CD4-positive, alpha-beta T cell (primary cell): ENCODE measurements at places on chromosomes 11 and 22.

DNA sequence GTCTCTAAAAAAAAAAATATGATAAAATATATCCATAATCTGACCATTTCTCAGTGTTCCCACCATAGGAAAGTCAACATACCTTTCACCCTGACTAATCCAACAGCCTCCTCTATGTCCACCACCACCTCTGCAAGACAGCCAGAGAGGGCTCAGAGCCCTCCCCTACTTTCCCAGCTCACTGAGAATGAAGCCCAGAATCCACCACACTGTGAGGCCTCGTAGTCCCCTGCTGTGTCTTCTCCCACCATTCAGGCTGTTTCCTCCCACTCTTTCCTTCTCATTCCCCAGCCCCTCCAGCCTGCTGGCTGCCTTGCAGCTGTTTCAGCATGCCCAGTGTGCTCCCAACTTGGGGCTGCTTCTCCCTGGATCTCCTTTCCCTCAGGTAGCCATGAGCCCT is 27.0 kb downstream of the SGSM3 start:
- no peak for DNase-seq

GRCh38 chr11:43327987-43328386 is 16.2 kb downstream of the API5 start:
- no peak for DNase-seq

DNA sequence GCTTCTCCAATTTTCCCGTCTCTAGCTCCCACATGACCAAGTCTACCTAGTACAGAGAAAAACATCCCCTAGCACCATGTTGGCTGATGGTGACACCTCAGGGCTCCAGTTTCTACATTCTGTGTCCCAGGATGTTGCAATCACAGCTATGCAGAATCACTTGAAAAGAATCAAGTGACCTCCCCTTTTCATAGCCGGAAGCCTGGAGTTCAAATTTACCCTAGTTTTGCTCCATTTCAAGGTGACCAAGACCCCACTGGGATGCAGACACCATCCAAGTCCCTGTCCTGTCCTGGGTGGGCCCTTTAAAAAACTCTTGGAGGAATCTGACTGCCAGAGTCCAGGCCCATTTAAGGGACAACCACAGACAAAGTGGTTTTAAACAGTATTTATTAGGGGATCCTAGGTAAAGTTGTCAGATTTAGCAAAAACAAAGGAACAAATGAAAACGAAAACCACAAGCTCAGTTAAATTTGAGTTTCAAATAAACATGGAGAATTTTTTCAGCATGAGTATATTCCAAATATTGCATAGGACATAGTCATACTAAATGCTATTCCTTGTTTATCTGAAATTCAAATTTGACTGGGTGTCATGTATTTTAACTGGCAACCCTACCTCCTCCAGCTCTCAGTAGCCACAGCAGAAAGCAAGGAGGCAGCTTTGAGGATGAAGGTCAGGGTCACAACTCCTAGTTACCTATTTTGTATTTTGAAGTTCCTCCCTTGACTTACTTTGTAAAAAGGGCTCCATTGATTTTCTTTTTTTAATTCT is 52.4 kb downstream of the MIAT start:
- DNase-seq, result no peak

DNA sequence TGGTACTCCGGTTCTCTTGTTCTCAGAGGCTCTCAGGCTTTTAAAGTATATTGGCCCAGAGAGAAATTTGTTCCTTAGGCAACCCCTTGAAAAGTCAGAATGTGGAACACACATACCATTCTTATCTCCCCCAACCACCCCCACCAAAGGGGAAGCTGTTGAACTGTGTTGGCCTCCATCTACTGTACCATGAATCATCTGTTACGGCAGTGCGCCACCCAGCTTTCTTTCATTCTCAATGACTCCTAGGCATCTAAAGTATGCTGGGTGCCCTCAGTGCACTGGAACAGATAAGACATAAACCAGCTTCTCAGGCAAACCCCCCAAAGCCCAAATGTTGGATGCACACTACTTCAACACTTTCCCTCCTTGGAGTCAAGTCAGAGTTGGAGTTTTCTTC is 696.2 kb upstream of the TENM4 start:
- DNase-seq, result no peak

GRCh38 chr11:67651976-67652781 is 1.6 kb upstream of the ACY3 start:
- no peak for DNase-seq

DNA sequence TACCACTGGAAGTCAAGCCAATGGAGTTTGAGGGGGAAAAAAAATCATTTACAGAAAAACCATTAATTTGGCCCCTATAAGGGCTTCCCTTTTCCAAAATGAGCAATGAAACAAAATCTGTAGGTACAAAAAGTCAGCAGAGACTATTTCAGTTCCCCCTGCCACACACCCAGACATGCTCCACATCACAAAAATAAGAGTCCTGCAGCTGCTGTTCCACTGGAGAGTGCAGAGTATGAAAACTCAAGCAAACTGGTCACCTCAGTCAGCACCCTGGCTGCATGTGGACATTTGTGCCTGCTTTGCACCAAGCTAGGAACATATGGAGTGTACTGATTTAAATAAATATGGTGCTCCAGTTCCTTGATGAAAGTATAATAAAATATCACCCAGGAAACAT is 15.1 kb downstream of the POU2AF1 start:
- no peak for DNase-seq

- no peak for DNase-seq
These were observed 811.5 kb upstream of the ANO3 start for GRCh38 chr11:25520459-25520858.

DNA sequence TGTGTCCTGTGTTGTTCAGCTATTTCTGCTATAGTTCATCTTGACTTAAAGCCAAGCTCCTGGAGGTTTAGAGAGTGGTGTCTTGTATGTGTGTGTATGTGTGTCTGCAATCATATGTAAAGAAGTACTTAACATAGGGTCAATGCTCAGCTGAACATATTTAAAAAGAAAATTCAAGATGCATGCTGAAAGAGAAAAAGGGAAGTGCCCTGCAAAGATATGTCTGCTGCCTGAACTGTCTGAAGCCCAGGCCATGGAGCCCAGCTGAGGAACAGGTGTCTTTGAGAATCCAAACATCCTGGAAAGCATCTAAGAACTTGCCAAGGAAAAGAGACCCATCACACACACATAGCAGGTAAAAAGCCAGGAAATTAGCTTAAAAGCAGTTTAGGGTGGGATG is 6.6 kb downstream of the TCN1 start:
- DNase-seq, result no peak

DNA sequence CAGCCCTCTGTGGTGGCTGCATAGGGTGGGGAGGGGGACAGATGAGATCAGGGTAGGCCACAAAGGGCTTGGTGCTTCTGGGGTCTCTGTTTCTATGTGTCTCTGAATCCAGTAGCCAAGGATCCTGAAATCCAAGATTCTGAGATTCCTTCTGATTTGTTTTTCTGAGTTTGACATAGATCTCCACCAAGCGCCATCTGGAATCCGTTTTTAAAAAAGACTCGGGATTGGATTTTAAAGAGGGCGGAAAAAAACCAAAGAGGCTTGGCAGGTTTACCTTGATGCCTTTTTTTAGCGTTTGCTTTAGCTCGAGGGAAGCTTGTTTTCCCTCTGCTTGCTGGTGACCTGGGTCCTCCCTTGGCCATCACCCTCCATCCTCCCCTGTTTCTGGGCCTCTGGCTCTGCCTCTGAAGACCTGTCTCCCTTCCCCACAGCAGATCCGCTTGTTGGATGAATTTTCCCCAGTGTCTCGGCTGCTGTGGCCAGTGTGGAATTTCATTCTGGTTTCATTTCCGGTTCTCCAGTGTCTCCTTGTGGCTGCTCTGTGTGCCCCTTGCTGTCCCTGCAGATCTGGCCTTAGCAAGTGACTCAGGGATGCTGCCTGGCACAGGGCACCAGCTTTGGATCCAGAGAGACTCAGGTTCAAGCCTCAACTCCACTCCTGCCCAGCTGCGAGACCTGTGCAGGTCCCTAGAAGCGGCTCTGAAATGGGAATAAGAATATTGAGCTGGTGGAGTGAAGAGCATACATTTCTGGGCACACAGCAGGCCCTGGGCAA is 15.1 kb downstream of the SYNGR1 start:
- DNase-seq, result no peak

GRCh38 chr11:47979378-47980087 is 826 bp upstream of the PTPRJ start:
- no peak for DNase-seq

DNA sequence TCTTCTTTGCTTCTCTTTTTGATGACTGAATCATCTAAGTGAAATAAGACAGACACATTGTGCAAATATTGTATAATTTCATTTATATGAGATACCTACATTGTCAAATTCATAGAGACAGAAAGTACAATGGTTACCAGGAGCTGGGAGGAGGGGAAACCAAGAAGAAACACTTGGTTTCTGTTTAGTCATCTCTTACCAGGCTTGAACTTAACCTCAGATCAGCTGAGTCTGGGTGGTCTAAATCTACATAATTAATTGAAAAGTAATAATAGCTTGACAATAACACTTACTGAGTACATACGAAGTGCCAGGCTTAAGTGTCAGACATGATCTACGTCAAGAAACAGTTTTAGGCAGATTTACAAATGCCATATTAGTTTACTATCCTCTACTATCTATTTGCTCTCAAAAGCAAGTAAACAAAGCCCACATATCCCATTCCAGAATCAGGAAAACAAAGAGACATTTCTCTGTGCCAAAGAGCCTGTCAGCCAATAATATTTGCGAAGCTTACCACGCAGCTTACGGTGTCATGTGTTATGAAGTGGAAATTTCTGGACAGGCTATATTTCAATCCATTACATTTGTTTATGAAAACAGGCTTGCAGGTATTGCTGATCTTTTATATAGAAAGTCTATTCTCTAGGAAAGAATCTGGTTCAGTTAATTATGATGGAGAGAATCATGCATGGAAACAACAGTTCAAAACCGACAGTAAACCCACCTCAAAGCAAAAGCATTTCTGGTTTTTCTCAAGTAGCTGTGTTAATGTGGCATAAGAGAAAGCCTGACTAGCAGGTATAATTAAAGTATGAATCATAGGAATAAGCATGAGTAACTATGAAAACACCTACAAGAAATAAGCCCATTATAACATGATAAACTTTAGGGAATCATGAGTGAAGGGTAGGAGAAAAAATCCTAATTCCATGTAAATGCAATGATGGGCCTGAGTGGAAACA is 2.7 kb upstream of the ARHGAP42 start:
- DNase-seq, result no peak

DNA sequence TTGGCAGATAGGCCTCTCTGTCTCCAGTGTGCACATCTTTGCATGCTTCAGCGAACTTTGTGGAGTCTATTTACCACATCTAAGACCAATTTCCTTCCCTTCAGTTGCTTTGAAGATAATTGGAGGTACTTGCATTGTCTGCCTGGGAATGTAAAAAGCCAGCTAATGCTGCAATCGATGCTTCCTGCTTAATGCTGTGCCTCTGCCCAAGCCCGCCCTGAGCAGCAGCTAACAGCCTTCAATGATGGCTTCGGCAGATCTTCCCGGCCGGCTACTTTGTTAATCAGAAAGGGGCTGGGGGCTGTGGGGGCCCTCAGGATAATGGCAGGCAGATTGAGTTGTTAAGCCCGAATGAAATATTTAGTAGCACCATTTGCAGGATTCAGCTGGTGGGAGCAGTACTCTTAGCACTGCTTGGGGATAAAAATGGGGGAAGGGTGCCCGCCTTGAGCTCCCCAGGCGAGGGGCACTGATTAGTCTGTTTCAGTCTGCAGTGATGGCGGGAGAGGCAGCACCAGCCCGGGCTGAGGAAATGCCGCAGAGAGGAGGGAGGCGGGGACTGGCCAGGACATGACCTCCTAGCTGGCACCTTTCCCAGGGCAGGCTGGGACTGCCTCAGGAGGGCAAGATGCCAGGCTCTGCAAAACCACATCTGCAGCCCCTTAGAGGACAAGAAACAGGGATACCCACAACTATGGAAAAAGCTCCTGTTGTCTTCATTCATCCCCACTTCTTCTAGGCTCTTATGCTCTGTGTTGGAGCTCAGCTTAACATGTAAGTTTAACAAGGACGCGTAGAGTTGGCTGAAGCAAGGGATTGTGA is 460.0 kb downstream of the BUD13 start:
- peak; percentile 2 for DNase-seq

- no peak for DNase-seq
These were observed 14.8 kb upstream of the RAC2 start for GRCh38 chr22:37258753-37259401.

DNA sequence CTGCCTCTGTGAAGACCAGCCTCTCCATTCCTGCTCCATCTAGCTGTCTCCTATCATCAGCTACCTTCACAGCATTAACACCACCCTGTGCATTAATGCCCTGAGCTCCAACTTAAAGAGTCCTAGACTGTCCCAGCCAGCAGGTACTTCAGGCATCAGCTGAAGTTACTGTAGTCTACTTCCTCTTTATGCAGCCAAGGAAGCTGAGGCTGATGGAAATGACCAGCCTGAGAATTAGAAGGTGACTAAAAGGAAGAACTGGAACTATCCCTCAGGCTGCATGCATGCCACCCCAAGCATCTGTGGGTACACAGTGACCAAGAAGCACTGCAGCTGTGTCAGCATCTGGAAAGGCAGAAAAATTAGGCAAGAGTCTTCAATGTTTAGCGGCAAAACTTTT is 28.2 kb downstream of the MS4A10 start:
- DNase-seq, result no peak

DNA sequence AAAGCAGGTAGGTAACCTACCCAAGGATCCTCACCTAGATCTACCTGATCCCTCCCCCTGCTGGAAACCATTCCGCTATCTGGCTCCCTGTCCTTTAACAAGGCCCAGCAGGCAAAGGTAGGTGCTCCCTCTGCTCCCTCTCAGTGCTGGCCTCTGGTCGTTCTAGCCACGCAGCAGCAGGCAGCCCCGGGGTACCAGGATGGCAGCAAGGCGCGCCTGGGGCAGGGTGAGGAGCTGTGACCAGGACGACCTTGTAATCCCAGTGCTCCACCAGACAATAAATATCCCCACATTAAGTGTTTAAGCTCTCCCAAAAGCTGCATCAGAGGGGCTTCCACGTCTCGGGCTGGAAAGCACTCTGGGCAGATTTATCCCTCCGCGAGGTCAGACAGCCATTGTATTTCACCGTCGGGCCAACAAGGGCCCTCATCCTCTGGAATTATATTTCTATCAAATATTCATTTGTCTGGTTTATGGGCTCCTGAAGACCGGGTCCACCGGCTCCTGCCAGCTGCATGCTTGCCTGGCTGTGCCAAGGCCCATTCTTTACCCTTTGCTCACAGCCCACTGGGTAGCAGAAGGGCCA is 81.3 kb downstream of the CHST1 start:
- no peak for DNase-seq

- DNase-seq, result no peak
These were observed 113.1 kb downstream of the DBX1 start for GRCh38 chr11:20047006-20047768.

GRCh38 chr11:84882056-84882455 is 745.1 kb downstream of the DLG2 start:
- DNase-seq, result no peak
